Stimulated activated CD4-positive, alpha-beta T cell treated with anti-CD3 and anti-CD28 coated beads, Interleukin-4, amount 100 ng/mL, for 1 hour (primary cell): ENCODE measurements at places on chromosomes 1 and 21.

DNA sequence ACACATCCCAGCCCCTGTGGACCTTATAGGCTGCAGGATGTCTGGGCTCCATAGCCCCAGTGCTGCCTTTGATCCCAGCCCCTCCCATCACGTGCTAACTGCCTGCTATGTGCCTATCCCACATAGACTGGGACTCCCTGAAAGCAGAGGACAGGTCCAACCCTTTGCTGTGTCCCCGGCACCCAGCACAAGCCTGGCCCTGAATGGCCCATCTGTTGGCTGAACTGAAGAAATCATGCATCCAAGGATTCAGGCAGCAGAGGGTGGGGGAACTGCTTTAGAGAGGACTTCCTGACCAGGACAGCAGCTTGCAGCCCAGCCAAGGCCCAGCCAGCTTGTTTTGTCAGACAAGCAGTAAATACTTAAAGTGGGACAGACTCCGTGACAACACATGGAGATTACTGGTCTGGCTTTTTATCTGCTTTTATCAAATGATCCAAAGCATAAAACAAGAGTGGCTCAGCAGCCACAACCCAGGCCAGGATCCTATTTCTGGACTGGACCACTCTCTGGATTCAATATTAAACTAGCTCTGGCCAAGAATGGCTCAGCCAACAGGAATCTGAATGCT lies 69.3 kb downstream of the GLIS1 start:
- DNase-seq, result no peak

DNA sequence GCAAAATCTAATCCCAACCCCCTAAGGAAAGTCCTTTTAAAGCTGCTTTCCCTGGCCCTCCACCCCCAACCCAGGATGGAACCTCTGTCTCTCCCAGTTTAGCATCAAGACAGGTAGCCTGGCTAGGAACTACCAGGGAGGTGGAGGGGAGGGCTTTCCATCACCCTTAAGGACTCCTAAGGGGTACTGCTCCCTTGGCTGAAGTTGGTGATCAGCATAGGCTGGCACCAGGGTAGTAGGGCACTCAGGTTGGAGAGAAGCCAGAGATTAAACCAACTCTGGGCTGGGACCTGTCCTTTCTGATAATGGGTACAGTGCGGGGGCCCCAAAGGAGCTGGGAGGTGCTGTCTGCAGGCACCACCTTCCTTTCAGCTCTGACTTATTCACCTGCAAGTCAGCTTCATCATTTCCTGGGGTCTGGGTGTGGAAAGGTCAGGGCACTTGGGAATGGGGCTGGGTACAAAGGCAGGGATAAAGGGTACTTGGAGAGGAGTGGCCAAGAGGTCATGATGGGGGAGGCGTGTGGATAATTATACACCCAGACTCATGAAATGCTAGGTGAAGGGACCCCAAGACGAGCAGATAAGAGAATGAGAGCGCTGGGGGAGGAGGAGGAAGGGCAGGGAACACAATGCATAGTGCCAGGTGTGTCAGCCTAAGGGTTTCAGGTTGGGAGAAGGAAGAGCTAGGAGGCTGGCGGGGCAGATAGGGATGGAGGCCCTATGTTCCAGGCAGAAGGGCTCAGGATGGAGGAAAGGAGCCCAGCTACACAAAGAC lies 1.2 kb downstream of the ARHGEF2 start:
- DNase-seq, result peak; percentile 40

DNA sequence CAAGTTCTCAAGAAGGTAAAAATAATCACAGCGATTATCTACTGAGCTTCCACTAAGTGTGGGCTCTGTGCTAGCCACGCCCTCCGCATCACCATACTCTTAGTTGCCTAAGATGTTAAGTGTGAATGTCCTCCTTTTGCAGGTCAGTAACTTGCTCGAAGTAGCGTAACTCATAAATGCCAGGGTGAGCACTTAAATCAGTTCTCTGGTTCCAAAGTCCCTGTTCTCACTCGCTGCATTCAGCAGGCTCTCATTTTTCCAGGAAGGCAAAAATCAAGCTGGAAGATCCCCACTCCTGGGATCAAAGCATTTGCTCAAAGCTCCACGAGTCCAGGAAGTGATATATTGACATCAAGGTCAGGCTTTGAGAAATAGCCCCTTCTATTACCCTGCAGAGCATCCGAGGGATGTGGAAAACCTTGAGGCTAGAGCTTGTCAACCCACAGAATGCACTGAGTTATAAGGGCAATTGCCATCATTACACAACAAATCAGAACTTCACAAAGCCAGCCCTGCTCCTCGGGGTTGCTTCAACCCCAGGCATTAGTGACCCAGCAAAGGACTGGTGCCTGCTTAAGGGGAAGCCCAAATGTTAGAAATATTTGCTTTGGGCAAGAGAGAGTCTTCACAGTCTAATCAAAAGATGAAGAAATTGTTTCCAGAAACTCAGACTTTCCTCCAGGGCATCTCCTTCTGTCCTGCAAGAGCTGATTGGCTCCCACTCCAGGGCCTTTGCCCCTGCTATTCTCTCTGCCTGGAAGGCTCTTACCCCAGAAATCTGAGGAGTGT lies 19.5 kb downstream of the SLC30A1 start:
- no peak for DNase-seq

DNA sequence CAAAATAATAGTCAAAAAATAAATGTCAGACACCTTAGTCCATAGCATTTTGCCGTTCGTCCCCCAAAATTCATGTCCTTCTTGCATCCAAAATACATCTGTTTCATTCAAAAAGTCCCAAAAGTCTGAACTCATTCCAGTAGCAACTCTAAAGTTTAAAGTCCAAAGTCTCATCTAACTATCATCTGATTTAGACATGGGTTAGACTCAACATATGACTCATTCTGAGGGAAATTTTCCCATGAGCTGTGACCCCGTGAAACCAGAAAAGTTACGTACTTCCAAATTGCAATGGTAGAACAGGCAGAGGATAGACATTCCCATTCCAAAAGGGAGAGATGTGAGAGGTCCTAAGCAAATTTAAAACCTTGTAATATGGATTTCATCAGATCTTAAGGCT lies 48.6 kb upstream of the CACHD1 start:
- DNase-seq, result no peak

GRCh38 chr1:198234520-198235251 lies 77.9 kb downstream of the NEK7 start:
- DNase-seq, result no peak

GRCh38 chr1:100360790-100361510 lies 8.6 kb downstream of the CDC14A start:
- DNase-seq, result no peak

GRCh38 chr1:200674838-200675587 lies 5.3 kb upstream of the DDX59 start:
- no peak for DNase-seq

DNA sequence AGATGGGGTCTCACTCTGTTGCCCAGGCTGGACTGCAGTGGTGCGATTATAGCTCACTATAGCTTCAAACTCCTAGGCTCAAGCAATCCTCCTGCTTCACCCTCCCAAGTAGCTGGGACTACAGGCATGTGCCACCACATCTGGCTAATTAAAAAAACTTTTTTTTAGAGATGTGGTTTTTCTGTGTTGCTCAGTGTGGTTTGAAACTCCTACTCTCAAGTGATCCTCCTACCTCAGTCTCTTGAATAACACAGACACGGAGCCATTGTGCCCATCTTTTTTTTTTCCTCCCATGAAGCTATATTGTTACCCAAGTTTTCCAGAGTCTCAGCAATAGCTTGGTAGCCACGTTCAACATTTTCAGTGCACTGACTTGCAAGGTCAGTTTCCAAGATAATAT lies 2.7 kb downstream of the GIPC2 start:
- no peak for DNase-seq

GRCh38 chr1:228358039-228358763 lies 48.4 kb downstream of the TRIM11 start:
- no peak for DNase-seq

DNA sequence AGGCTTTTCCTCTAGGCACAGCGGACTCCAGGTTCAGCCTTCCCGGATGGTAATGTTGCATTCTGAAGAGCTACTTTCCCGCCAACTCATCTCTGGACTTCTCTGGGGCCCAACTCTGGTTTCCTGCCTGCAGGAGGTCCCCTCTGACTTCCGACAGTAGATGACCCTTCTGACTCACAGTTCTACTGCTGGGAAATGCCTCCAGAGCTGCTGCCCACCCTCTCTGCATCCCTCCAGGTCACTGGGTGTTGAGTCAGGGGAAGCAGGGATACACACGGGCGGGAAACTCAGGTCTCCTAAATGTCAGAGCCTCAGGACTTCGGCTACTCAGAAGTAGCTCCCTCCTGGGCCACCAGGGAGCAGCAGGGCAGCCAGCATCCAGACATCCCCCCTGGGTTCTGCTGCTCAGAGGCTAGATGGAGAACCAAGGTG lies 2.1 kb upstream of the KIF21B start:
- no peak for DNase-seq

- DNase-seq, result no peak
Observed at GRCh38 chr1:89578151-89578550, 53.5 kb downstream of the LRRC8B start.

- no peak for DNase-seq
Observed at GRCh38 chr1:52943876-52944416, 16.9 kb downstream of the SCP2 start.

DNA sequence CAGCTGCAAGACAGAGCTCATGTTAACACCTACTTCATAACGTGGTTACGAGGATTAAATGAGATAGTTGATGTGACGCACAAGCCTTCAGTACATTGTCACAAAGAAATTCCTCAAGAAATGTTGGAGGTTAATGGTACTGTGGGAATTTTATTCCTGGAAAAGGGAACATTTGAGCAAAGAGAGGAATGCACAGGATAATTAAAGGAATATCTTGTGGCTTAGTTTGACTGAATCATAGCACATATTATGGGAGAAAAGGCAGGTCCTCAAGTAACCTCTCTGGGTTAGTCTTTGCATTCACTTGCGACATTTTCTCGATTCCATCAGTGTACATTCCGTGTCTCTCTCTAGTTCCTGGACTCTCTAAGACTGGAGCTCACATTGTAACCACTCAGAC lies 300.2 kb upstream of the DUSP10 start:
- no peak for DNase-seq
